Dermis lymphatic vessel endothelial cell (primary cell): ENCODE measurements at places on chromosomes 2 and 18. TPM values are rescaled to one million over a fixed set of nuclear protein-coding genes. Genes with fewer than 3 reads are reported as not detected.

TTC32 gene
- 9.7 and 10.9 TPM in 2 replicates for total RNA-seq

MAT2A gene
- 75.9 and 119 TPM in 2 replicates for total RNA-seq

SPATA3 gene
- total RNA-seq, result not detected in 2 replicates

NT5DC4 gene
- total RNA-seq, result not detected in 2 replicates

HOXD12 gene
- not detected in 2 replicates for total RNA-seq
